ENCODE measurements at places on chromosomes 1 and 21.
A peak's percentile ranks its signal among the peaks of the same experiment; 100 is the strongest.

GRCh38 chr1:13922466-13923110, 222.6 kb downstream of the PRDM2 start:
- DNase-seq: no peak

DNA sequence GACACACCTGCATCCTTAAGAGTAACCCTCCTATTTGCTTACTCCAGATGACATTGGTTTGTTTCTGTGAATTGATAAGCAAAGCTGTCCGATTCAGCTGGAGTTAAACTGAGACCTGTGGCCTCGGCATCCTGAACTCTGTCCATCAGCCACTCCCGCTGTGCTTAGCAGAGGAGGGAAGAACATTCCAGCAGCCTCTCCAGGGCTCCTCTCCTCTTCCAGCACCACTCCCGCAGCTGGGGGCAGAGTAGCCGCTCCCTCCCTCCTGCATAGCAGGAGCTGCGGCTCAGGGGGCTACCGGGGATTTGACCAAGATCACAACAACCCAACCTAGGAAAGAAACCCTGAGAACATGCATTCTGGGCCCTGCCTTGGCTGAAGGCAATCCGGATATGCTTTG, 8.8 kb downstream of the LRRC38 start:
- no peak for DNase-seq

DNA sequence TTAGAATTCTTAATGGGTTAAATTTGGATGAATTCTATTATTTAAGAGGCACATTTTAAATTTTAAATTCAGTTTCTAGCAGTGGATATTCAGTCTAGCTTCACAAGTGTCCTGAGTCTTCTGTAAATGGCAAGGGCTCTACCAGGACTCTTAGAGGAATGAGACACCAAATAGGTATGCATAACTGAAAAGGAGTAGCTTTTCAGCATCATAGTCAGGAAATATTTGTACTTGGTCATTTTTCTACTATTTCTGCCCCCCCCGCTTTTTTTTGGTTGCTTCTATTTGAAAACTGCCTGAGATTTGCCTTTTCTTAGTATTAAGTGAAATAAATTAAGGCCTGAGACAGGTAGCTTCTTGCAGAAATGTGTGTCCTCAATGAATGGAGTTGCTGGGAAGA, 80.2 kb downstream of the MAST2 start:
- DNase-seq: no peak

- peak; percentile 46 for DNase-seq
Measured at GRCh38 chr1:9294405-9294773, 1.7 kb downstream of the SPSB1 start.

DNA sequence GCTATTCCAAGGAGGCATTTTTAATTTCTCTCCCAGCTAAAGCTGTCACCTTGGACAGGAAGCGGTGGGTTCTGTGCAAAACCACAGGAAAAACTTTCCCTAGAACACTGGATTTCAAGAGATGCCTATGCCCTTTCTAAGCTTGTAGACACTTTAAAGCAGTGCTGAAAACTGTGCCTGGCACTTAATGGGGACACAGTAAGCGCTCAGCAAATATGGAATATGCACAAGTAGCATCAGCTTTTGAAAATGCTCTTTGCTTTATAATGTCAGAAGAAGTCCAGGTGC, 50.9 kb upstream of the TARBP1 start:
- no peak for DNase-seq

DNA sequence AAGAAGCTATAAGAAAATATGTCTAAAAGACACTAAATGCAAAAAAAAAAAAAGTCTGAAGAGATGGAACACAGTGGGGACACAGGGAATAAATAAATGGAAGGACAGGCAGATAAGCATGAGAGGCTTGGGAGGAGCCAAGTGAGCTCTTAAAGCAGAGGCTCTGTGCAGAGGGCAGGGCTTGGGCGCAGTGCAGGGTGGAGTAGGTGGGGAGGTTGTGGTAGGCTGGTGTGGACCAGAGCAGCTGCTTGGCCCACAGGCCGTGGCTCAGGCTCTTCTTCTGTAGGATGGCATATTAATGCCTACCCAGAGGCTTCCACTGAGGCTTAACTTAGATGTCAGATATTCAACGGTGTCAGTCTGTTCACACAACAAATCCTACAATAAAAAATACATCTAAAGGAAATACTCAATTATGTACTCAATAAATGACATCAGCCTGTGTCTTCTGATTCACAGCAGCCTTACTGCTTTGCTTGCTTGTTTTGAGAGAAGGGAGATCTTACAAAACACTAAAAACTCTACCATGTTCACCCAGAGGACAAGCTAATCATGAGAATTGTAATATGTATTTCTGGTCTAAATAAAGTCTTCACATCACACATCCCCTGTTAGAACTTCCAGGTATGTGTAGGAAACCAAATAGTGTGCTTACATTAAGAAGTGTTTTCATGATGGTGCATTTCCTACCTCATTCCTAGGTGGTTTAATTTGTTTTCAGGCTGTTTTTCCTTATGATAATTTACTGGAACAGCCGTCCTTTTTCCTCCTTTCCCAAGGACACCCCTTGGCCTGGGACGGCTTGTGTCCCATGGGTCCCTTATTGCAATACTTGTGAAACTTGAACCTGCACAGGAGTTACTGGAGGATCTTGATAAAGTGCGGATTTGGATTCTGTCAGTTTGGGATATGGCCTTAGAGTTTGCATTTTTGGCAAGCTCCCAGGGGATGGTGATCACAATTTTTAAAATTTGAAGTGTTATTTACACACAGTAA, 24.9 kb downstream of the DIP2A start:
- no peak for DNase-seq

GRCh38 chr1:33379631-33380354, 51.1 kb downstream of the PHC2 start:
- no peak for DNase-seq

GRCh38 chr21:43995521-43996105, 16.5 kb upstream of the TRAPPC10 start:
- no peak for DNase-seq

DNA sequence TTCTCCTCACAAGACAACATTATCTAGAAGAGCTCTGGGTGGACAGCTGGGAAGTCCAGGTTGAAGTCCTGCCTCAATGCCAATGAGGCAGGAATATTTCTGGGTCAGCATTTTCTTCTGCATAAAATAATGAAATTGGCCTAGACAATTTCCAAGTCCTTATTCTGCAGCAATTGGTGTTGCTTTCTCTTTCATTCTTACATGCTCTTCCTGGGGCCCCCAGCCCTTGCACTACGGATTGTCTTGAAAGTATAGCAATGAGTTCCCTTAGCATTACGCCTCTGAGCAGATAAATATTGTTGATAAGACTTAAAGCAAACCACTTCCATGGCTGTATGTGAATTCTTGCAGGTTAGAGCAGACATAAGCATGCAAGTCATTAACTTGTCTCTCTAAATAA, 188.5 kb downstream of the TGFBR3 start:
- no peak for DNase-seq

GRCh38 chr1:94737124-94737998, 82.8 kb upstream of the SLC44A3 start:
- no peak for DNase-seq

DNA sequence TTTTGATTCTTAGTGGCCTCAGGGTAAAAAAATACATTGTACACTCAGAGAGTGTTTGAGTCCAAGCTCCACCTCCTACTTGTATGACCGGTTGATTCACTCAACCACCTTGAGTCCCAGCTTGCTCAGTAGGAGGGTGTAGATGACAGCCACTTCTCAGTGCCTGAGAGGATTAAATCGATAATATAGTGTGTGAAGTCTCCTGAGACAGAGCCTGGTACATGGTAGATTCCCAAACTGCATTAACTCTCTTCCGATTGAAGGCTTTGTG, 38.4 kb downstream of the NCMAP start:
- no peak for DNase-seq

- no peak for DNase-seq
Measured at GRCh38 chr1:38455829-38456530, 403.6 kb downstream of the RRAGC start.

- DNase-seq: no peak
Measured at GRCh38 chr1:35637401-35637809, 3.9 kb downstream of the PSMB2 start.

GRCh38 chr1:214640431-214641213, 37.6 kb downstream of the CENPF start:
- no peak for DNase-seq

- DNase-seq: no peak
Measured at GRCh38 chr1:41712695-41713094, 206.0 kb downstream of the HIVEP3 start.

Data from T1000 (cell line).